ENCODE measurements at places on chromosomes 2 and 18.

GRCh38 chr2:222024932-222025880, 273.6 kb downstream of the PAX3 start:
- no peak for DNase-seq

DNA sequence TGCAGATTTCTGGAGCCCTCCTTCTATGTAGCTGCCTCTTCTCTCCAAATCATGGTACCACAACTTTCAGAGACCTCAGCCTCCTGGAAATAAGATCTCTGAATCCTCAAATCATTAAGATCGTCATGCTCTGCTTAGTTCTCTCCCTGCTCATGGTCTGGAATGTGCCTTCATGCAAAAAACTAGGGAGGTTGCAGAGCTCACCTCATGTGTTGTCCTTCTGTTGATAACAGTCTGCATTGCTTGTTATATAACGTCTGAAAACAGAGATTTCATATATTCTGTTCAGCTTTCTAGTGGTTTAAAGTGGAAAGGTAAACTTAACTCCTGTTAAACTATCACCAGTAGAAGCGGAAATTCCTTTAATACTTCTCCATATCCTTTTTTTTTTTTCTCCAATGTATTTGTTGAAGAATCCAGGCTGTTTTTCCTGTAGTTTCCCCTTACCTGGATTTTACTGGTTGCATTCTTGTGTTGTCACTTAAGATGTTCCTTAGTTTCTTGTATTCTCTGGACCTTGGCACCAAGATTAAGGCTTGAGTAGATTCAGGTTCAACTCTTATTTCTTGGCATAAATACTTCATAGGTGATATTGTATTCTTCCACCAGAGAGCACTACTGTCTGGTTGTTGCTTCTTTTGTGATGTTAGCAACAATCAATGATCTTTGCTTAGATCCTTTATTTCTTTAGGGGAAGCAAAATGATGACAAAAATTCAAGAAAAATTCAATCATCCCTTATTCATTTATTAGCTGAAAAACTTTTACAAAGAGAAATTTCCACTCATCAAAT, 211.3 kb downstream of the LOXHD1 start:
- no peak for DNase-seq

GRCh38 chr2:96157649-96158553, 12.7 kb upstream of the DUSP2 start:
- DNase-seq, result peak; percentile 71

- DNase-seq, result no peak
Measured at GRCh38 chr2:199716807-199717586, 134.0 kb downstream of the FTCDNL1 start.

DNA sequence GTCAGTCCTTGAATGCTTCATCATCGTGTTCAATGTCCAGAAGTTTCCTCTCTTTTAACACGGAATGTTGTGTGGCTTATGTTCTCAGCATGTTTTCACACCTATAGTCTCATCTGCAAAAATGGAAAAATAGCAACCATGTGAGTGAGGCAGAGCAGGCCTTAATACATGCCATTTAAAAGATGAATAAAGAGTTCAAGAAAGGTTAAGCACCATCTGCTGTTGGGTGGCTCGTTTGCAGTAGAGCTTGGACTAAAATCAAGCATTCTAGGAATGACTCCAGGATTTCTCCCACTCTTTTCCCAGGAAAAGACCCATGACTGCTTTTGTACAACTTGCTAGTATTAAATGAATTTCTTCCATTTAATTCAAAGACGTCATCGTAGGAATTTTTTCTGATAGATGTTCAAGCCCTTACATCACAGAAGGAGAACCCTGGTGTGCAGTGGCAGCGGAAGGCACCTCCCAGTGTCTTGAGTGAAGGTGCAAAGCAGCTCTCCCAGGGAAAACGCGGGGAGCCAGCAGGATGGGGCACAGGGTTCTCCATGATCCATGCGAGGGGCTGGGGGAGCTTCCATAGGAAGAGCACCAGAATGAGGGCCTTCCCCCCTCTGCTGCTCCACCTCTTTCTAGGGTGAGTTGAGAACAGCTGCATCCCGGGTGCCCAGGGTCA, 9.6 kb downstream of the DCDC2C start:
- DNase-seq, result no peak

- no peak for DNase-seq
Measured at GRCh38 chr2:109135359-109136197, 6.6 kb downstream of the SH3RF3 start.

DNA sequence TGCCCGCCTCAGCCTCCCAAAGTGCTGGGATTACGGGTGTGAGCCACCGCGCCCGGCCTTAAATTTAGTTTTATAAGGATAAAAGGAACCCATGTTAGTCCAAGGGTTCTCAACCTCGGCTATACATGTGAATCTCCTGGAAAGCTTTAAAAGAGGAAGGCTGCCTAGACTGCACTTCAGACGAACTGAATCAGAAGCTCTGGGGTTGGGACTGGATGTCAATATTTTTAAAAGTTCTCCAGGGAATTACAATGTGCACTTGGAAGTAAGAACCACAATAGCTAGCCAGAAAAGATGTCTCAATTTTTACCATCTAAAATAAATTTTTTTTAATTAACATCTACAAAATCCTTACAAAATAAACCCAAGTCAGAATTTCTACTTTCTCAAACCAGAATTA, 10.1 kb downstream of the LMAN2L start:
- no peak for DNase-seq

- no peak for DNase-seq
Measured at GRCh38 chr2:239246723-239247122, 154.1 kb downstream of the HDAC4 start.

- no peak for DNase-seq
Measured at GRCh38 chr18:50311650-50312049, 24.2 kb upstream of the CXXC1 start.

DNA sequence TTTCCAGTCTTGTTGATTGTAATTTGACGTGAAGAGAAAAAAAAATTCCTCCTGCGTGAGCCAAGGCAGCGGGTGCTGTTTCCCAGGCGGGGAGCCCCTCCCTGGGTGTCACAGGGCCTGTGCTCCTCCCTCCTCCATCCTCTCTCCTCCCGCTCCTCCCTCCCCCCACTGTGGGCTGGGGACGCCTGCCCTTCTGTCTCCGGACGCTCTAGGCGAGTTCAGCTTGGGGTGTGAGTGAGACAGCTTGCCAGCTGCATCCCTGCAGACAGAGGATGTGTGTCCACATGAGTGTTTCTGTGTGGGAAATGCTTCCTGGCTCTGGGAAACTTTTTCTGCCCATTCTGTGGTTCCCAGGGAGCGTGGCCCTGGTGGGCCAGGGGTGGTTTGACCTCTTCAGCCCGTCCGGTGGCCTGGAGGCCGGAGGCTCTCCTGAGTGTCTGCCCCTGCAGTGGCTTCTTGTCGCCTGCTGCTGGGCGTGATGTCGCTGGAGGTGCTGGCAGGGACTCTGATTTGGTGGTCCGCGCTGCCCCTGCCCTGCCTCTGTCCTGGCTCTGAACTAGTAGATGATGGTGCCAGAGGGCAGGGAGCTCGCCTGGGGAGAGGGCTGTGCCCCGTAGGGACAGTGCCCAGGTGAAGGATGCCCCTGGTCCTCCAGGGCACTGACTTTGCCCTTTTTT, 96.4 kb downstream of the USP40 start:
- no peak for DNase-seq

GRCh38 chr2:229575569-229576315, 138.6 kb downstream of the DNER start:
- no peak for DNase-seq

- DNase-seq, result no peak
Measured at GRCh38 chr2:232028631-232029030, 67.1 kb downstream of the DIS3L2 start.

DNA sequence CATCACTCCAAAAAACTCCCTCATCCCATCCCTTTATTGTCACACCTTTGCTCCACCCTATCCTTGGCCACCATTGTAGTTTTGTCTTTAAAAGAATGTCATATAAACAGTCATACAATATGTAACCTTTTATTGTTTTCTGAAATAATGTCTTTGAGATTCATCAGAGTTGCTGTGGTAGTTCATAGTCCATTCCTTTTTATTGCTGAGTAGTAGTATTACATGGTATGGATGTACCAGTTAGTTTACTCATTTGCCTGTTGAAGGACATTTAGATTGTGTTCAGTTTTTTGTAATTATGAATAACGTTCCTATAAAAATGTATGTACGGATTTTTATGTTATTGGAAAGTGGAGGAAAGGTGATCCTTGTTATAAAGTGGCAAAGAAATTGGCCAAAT, 171.8 kb upstream of the GCFC2 start:
- DNase-seq, result no peak

GRCh38 chr2:120586507-120587278, 149.0 kb upstream of the GLI2 start:
- DNase-seq, result no peak

DNA sequence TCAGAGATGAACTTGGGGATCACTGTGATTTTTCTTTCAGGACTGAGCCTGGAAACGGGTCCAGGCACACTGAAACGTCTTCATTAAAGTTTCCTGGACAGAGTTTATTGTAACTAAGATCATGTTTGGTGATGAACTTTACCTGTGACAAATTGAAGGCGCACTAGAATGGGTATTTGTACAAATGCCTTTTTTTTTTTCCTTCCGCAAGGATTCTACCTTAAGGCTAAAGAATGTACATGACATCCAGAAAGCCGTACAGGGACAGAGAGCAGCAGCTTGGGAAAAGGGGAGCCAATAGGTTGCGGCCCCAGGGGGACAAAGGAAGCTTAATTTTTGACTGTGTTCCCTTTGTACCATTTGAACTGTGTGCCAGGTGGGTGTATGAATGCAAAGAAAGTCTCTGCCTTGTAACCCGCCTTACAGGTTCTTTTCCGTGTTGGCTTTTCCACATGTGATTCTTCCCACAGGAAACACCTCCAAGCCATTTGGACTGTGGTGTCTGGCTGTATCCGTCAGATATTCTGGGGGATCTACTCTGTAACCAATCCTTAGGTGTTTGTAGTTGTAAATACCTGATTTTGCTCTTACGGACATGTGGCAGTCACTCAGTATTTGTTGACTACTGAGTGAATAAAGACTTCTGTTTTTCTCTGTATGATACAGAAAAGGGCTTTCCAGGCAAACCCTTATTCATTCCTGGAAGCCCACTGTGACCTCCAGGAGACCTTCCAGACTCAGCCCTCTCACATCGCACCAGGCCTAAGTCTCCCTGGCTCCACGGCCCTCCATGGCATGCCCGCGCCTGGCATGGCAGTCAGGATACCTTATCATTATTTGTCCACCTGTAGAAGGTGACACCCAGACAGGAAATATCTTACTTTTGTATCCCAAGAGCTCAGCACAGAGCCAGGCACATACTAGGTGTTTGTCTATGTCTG, 1.1 kb downstream of the LRRFIP1 start:
- no peak for DNase-seq

DNA sequence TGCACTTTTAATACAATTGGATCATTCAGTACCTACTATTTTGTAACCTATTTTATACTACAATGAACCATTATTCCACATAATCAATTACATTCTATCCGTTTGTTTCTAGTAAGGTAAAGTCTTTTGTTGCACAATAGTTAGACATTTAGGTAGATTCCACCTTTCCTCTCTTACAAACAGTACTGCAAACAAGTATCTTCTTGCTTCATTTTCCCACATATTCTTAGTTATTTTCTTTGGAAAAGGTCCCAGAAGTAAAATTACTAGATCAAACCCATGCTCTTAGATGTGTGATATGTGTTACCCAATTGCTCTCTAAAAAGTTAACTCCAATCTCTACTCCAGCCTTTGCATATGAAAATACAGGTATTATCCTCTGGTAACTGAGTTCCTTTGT, 49.6 kb downstream of the SPIRE1 start:
- no peak for DNase-seq

DNA sequence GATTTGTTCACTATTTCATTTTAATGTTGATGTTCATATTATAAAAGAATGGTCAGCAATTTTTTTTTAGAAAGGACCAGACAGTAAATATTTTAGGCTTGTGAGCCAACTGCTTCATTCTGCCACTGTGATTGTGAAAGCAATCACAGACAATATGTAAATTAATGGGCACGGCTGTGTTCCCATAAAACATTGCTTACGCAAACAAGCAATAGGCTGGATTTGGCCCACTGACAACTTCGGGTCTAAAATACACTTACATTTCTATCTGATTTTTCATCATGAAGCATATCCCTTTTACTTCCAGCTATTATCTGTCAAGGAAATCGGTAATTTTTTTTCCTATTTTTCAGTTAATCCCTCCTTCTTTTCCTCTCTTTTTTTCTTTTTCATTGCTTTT, 182.2 kb upstream of the CDH2 start:
- DNase-seq, result no peak

DNA sequence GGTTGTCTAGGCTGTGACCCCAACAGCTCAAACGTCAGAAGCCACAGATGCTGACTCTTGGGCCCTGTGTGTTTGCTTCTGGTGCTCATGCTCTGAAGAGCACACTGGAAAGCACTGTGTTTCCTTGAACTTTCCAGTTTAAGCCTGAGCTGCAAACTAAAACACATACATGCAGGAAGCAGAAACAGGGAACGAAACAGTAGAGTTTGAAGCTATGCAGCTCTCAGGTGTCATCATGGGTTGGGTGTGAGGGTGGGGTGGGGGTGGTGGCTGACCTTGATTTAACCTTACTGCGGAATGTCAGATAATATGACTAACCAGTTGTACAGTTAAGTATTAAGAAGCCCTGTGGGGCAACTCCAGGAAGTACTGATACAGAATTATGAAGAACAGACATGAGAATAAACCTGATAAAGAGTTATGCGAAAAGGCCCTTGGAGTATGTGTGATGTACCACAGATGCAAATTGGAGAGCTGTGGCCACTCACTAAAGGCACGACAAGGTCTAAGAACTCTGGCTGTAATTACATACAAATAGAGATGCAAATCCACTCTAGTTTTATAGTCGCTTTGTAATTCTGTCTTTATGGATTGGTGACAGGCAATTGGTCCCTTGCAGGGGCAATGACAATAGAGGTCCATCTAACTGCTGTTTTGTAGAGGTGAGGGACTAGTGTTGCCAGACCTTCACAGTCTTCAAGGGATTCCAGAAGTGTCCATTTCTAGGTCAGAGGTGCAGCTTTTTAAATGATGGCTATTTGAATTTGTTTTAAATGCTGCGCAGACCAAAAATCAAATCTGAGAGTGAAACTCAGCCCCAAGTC, 273.1 kb downstream of the NAPG start:
- no peak for DNase-seq

DNA sequence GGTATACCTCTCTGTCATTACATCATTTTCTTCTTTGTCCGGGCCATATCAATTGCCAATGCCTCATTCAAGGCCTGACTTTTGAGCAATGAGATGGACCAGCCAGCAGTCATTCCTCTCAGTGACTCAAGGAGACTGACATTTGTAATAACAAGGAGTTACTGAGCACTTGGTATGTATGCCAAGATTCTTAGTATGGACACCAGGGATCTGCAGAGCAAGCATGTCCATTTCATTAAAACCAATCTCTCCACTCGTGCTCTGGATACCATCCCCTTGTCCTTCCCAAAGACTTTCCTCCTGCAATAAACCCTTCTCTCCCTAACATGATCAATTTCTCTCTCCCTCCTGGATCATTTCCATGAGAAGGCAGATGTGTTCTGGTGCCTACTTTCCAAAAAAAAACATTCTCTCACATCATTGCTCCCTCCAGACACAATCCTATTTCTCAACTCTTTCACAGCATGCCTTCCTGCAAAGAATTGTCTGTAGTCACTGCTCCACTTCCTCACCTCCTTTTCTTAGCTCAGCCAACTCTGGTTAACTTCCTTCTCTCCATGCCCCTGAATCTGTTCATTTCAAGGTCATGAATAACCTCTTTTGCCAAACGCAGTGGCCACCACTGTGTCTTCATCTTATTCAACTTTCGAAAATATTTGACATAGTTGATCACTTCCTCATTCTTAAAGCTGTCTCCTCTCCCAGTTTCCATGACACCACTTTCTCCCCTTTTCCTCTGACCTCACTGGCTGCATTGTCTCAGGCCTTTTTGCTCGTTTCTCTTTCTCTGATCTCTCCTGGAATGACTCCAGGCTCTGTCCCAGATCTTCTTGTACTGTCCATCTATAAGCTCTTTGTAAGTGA, 102.8 kb upstream of the CYP1B1 start:
- DNase-seq, result no peak
